ENCODE measurements at places on chromosomes 5 and 9.
A peak's percentile ranks its signal among the peaks of the same experiment; 100 is the strongest.

GRCh38 chr5:994821-995220 is 13.8 kb upstream of the NKD2 start:
- H3K36me3 ChIP-seq: no peaks in the 10 kb centered on the region
- H3K27me3 ChIP-seq: no peaks in the 10 kb centered on the region
- no peak for DNase-seq

DNA sequence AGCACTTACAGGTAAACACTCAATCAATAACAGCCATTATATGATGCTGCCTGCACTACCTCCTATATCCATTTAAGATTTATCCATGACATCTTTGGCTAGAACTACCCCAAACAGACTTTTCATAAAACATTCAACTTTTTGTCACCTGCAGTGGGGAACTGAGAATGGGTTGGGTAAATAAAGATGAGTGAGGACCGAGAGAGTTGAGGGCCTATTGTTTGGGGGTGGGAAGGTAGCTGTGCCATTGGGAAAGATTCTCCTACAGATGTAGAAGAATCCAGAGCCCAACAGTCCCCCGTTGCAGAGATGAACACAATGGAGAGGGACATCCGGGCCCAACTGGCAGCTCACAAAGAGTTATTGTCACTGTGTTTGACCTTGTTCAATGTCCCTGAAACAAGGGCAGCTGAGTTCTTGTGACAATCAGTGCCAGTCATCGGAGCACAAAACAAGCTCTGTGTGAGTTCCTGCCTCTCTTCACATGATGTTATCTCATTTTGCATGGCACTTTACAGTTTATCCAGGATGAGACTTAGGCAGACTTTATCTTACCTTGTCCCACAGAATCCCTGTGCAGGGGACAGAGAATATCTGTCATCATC is 11.5 kb upstream of the SLC31A2 start:
- no peak for DNase-seq
- H3K4me1 ChIP-seq: no peaks in the 10 kb centered on the region
- no peak overlapping the region for H3K4me3 ChIP-seq
- H3K27me3 ChIP-seq: no peaks in the 10 kb centered on the region
- H3K36me3 ChIP-seq: no peaks in the 10 kb centered on the region

- no peak overlapping the region for H3K27ac ChIP-seq
- H3K36me3 ChIP-seq: no peaks in the 10 kb centered on the region
- no peak overlapping the region for H3K4me3 ChIP-seq
- H3K27me3 ChIP-seq: no peaks in the 10 kb centered on the region
- H3K4me1 ChIP-seq: peaks cover 22% of the 10 kb centered on the region
- no peak for DNase-seq
These were observed 33.3 kb downstream of the TLE4 start for GRCh38 chr9:79604921-79605562.

DNA sequence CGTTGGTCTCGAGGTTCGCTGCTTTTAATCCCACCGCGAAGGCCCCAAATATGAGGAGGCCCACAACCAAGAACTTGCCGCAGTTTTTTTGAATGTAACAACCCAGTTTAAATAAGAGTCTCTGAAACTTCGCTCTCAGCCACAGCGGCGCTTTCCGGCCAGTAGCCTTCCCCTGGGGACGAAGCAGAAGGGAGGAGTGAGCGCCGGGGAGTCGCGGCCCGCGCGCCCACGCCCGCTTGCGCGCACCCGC is 10.4 kb downstream of the PTCH1 start:
- peak overlapping the region; percentile 66 for H3K27ac ChIP-seq
- H3K4me1 ChIP-seq: peaks cover 26% of the 10 kb centered on the region
- H3K4me3 ChIP-seq: peak overlapping the region; percentile 84
- no peaks in the 10 kb centered on the region for H3K36me3 ChIP-seq
- H3K27me3 ChIP-seq: no peaks in the 10 kb centered on the region

- no peak overlapping the region for H3K4me3 ChIP-seq
- no peaks in the 10 kb centered on the region for H3K36me3 ChIP-seq
- H3K4me1 ChIP-seq: no peaks in the 10 kb centered on the region
These were observed 116.7 kb upstream of the PITX1 start for GRCh38 chr5:135150767-135151166.

DNA sequence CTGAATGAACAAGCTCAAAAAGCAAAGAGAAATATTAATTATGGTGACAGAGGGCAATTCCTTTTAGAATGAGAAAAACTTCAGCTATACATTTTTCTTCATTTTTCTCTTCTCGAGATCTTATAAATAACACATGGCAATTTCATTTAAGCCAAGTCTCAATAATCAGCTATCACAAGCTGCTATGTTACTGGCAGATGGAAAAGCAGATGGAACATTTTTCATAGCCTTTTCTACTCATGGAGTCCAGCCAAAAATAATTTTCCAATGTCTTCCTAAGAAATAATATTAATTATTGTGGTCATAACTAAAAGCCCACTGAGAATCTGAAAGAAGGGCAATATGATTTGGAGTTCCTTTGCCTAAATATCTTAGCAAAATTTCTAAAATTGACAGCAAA is 35.6 kb downstream of the SKIC3 start:
- H3K4me3 ChIP-seq: no peak overlapping the region
- no peaks in the 10 kb centered on the region for H3K4me1 ChIP-seq
- no peak for DNase-seq
- no peak overlapping the region for H3K27ac ChIP-seq
- H3K36me3 ChIP-seq: peaks cover 14% of the 10 kb centered on the region

- H3K36me3 ChIP-seq: no peaks in the 10 kb centered on the region
- no peak for DNase-seq
- no peaks in the 10 kb centered on the region for H3K27me3 ChIP-seq
- no peak overlapping the region for H3K4me3 ChIP-seq
These were observed 97.3 kb upstream of the SH3GL2 start for GRCh38 chr9:17481565-17481964.
